Forelimb muscle (tissue), 1 donor: ENCODE measurements at places on chromosomes 7 and 10.

GRCh38 chr7:24718431-24718831 is 38.8 kb downstream of the GSDME start:
- no peak for DNase-seq

DNA sequence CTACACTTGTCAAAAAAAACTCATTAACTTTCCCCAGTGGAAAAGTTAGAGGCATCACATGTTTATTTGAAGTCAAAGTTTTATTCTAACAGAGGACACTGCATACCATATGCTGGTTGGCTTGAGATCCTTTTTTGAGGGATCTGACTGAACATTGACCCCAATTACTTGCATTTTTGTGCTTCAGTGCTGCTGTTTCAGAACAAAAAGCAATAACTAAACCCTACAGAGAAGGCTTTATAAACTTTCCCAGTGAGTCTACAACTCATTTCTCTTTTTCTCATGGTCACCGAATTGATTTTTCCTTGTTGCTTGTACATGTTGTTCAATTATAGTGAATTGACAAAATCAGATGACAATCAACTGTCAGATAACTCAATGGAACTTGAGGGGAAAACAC is 69.3 kb upstream of the PHYHIPL start:
- DNase-seq, result no peak

- peak; percentile 36 for DNase-seq
Observed at GRCh38 chr10:26725837-26726727, 28.6 kb downstream of the PDSS1 start.

- DNase-seq, result no peak
Observed at GRCh38 chr7:41481353-41481752, 221.5 kb downstream of the INHBA start.

DNA sequence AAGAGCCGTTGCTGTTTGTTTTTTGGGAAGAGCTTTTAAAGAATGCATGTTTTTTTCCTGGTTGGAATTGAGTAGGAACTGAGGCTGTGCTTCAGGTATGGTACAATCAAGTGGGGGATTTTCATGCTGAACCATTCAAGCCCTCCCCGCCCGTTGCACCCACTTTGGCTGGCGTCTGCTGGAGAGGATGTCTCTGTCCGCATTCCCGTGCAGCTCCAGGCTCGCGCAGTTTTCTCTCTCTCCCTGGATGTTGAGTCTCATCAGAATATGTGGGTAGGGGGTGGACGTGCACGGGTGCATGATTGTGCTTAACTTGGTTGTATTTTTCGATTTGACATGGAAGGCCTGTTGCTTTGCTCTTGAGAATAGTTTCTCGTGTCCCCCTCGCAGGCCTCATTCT is 31.6 kb downstream of the PFKFB3 start:
- DNase-seq, result no peak

DNA sequence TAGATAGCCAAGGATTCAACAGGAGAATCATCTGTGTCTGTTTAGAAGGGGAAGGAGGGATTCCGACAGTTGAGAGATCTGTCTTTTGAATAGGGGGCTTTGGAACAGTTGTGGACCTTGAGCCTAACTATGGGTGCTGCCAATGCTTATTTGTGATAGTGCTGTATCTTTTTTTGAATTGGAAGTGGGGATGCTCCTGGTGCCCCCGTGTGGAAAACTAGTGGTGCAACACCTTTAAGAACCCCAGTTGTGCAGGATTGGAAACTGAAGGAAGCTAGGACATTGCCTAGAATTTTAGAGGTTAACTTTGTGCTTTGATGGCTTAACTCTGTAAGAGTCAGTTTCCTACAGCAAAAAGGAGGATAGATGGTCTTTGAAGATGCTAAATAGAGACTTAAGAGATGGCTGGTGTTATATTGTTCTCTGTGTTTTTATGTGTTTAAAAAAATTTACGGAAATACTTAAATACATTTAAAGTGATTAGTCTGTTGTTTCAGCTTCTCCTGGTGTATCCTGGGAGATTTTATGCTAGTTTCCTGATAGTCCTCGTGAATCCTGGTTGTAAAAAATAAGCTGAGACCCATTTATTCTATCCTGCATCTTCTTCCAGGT is 69.3 kb downstream of the AP3M1 start:
- no peak for DNase-seq

DNA sequence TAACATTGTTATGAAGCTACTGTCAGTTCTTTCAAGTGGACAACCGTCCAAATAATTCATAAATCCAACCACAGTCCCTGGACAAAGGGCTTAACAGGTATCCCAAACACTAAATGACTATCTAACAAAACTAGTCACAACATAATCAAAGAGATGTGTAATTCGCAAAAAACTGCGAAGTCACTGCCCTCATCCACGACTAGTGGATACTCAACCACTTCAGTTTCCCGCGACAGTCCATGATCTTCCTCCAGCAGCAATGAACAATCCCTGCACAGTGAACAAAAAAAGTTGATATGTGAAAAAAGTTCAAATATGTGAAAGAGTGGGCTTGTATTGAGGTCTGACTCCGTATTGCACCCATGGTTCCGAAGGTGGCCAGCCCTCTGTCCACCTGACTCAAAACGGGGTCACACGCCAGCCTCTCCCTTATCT is 287 bp downstream of the DCLRE1A start:
- DNase-seq, result no peak

- no peak for DNase-seq
Observed at GRCh38 chr7:42080841-42081586, 156.0 kb downstream of the GLI3 start.

GRCh38 chr10:19874791-19875190 is 58.6 kb downstream of the PLXDC2 start:
- no peak for DNase-seq

GRCh38 chr10:130191380-130191779 is 55.2 kb downstream of the GLRX3 start:
- DNase-seq, result no peak

DNA sequence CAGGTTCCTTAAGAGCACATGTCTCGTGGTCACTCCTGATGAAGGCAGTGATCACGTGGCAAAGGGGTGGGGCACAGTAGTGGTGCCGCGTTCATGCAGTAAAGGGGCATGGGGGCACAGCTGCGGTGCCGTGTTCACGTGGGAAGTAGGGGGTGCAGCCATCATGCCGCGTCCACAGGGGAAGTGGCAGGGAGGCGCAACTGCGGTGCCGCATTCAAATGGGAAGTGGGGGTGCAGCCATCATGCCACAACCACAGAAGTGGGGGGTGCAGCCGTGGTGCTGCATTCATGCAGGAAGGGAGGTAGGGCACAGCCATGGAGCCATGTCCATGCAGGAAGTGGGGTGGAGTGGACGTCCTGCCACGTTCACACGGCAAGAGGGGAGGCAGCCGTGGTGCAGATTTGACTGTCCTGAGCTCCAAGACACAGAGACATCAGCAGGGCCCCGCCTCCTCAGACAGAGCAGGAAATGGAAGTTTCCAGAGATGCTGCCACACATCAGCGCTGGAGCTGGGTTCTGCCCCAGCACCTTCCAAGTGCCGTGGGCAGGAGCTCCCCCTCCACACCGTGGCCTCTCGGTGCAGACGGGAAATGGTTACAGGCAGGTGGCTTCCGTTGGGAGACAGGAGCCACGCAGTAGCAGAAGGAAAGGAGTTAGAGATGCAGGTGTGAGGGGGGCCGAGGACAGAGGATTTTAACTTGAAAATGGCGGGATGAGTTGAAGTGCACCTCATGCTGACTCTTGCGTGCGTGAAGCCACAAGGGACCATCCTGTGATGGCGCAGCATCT is 95.0 kb upstream of the DDC start:
- DNase-seq, result no peak

DNA sequence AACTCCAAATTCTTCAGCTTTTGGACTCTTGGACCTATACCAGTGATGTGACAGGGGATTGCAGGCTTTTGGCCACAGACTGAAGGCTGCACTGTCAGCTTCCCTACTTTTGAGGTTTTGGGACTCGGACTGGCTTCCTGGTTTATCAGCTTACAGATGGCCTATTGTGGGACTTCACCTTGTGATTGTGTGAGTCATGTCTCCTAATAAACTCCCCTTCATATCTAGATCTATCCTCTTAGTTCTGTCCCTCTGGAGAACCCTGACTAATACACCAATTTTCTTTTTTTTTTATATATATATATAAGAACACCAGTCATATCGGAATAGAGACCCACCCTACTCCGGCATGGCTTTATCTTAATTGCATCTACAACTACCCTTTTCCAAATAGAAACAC is 166.8 kb downstream of the ETV1 start:
- no peak for DNase-seq

- no peak for DNase-seq
Observed at GRCh38 chr10:90857635-90858460, at the start of gene HTR7. Gene HTR7, minus strand, starts transcription at chr10:90858039. Its CDS starts 368 bp downstream, at chr10:90857671.

- no peak for DNase-seq
Observed at GRCh38 chr10:43971981-43972380, 323.3 kb upstream of the ZNF32 start.

- no peak for DNase-seq
Observed at GRCh38 chr7:48976850-48977249, 52.5 kb downstream of the CDC14C start.

GRCh38 chr10:133094866-133095265 is 7.1 kb downstream of the ADGRA1 start:
- DNase-seq, result no peak

- no peak for DNase-seq
Observed at GRCh38 chr10:53833908-53834307, 967.1 kb downstream of the PCDH15 start.

DNA sequence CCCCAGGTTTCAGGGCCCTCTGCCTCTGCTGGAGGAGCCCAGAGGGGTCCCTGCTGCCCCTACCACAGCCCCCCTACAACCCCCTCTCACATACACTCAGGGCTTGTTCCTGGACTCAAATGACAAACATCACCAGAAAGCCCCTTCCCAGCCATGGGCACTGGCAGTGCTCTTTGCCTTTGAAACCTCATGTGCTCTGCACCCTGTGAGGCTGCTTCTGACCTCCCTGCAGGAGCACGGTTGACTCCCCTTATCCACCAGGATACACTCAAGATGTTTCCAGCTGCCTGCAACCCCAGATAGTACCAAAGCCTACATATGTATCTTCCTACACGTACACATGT is 3.5 kb upstream of the ADIRF start:
- DNase-seq, result no peak

DNA sequence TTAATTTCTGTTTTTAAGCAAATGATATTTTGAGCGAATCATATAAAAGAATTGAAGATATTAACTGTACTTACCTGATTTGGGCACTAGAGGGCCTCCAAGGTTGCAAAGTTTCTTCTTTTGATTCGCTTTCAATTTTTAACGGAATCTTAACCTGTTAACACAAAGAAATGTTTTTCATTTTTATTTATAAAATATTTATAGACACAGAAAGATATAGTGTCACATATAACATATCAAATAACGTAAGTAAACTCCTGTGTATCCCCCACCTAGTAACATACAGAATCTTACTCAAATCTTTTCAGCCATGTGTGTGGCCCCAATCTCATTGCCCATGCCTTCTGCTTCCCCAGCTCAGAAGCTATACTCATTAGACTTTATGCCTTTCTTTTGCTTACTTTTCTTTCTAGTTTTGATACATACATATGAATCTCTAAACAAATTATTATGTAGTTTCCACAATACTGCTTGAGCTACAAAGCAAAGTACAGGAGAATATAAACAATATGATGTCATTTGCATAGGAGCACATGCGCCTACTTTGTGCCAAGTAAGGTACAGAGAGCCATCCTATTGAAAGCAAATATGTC is 49.5 kb upstream of the ZPBP start:
- no peak for DNase-seq

- DNase-seq, result no peak
Observed at GRCh38 chr7:49789736-49790135, 16.3 kb downstream of the VWC2 start.

- no peak for DNase-seq
Observed at GRCh38 chr7:126685018-126685573, 567.6 kb downstream of the GRM8 start.

GRCh38 chr10:80487791-80488538 is 33.9 kb downstream of the TSPAN14 start:
- DNase-seq, result no peak

- no peak for DNase-seq
Observed at GRCh38 chr10:47323636-47324296, 1.5 kb downstream of the GDF2 start.

- DNase-seq, result no peak
Observed at GRCh38 chr7:80735330-80735729, 96.9 kb downstream of the CD36 start.

DNA sequence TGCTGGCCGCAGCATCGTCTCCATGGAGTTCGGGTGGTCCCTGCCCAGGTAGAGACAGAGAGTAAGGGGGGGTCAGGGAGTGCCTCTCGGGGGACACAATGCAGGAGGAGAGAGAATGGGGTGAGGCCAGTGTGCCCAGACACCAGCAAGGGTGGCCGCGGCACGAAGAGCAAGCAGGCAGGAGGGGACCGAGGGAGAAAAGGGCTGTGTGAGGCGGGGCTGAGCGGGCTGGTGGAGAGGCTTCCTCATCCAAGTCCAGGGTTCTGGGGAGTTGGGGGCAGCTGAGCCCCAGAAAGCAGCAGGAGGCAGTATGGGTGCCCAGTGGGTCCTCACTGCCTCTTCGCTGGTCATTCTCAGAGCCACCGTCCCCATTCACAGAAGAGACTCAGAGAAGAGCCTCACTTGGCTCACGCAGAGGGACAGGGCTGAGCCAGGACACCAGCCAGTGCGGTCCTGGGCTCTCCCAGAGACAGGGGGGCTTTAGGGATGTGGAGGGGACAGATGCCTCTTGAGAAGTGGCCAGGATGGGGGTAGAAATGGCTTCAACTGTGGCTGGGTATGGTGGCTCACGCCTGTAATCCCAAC is 78.9 kb downstream of the MICALL2 start:
- no peak for DNase-seq

DNA sequence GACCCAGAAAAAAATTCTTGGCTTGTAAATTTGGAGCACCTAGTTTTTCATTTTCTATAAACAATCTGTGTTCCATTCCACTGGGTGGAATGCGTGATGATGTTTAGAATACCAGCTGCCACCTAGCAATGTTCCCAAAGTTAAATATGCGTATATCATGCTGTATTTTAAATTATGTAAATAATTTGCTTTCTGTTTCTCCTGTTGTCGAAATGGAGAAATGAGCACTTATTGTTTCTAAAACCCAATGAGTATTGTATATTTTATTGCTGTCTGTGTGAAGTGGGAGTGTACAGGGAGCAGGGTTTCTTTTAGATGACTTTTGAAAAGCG is 49.4 kb upstream of the CELF2 start:
- DNase-seq, result no peak

GRCh38 chr10:34029455-34029854 is 695.0 kb upstream of the NRP1 start:
- DNase-seq, result no peak

DNA sequence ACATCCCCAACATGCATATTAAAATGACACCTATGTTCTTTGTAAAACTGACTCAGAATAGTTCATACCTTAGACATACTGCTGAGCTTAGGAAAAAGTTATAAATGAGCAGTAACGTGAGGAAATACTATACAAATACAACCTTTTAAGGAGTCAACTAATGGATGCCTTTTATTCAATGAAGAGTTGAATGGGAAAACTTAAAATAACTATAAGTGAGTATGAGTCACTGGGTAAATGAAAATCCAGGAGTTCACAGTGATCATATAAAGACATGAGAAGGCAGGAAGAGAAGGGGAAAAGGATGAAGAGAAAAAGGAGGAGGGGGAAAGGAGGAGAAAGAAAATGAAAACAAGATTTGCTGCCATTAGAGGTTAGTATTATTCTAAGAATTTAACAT is 157.8 kb upstream of the PCDH15 start:
- DNase-seq, result no peak

- no peak for DNase-seq
Observed at GRCh38 chr10:67666416-67667034, 29.5 kb downstream of the CTNNA3 start.

- DNase-seq, result no peak
Observed at GRCh38 chr7:18458830-18459229, 36.7 kb upstream of the HDAC9 start.
